Stimulated activated CD8-positive, alpha-beta memory T cell treated with anti-CD3 and anti-CD28 coated beads, Interleukin-15, amount 100 ng/mL, for 48 hours (primary cell): ENCODE measurements at places on chromosomes 13 and 19.

- no peak for DNase-seq
These were observed 11.3 kb downstream of the GPR12 start for GRCh38 chr13:26749285-26749684.

DNA sequence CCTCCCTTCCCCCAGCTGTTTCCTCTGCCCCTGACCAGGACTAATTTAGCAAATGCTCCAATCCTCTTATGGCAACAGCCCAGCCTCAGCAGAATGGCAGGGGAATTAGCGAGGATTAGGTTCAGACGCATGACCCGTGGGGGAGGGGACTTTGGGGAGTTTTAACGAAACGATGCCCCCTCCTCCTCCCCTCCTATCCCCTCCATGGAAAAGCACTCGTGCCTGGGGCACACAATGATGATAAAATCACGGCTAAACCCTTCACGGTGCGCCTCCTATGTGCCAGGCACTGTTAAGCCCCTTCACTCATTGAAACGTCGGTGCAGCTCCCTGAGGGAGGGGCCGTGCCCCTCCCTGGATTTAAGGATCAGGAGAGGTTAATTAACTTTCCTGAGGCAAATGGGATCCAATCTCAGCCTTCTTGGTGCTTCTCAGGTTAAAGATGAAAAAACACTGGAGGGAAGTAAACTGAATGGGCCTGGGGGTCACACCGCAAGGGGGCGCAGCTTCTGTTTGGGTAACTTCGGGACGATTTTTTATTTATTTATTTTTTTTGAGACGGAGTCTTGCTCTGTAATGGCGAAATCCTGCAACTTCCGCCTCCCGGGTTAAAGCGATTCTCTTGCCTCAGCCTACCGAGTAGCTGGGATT, 10.1 kb upstream of the TPRX2 start:
- peak; percentile 4 for DNase-seq

DNA sequence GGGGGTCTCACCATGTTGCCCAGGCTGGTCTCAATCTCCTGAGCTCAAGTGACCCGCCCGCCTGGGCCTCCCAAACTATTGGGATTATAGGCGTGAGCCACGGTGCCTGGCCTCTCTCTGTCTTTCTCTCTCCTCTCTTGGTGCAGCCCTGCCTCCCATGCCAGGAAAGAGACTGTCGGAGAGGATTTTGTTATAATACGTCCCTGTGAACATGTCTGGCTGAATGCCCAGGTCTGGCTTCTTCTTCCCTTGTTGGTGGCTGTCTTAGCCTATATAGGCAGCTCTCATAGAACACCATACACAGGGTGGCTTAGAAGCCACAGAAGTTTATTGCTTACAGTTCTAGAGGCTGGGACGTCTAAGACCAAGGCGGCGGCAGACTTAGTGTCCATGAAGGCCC, 46.4 kb downstream of the PEX11G start:
- DNase-seq: no peak

GRCh38 chr13:46552889-46553520, at the start of gene LRCH1:
Gene LRCH1 (plus strand): TSS chr13:46553170. CDS start chr13:46553397, 227 bp downstream.
- peak; percentile 85 for DNase-seq

DNA sequence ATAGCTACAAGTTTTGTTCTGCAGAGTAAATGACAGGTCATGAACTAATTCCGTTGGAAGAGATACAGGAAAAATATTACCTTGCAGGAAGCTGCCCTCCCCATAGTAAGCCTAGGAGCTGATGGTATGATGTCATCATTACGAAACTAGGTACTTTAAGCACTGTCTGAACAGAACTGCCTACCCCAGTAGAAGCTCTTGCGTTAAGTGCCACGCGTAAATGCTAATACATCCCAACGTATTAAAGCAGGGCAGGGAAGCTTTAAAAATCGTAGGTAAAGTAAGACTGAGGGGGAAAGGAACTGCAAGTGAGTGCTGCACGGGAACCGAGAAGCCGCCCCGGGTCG, 572 bp downstream of the UGGT2 start:
- no peak for DNase-seq

- no peak for DNase-seq
These were observed 363 bp downstream of the SPIB start for GRCh38 chr19:50419022-50419579.

- no peak for DNase-seq
These were observed 2.8 kb upstream of the ICAM1 start for GRCh38 chr19:10268071-10268470.

GRCh38 chr19:50358483-50359327, 6.7 kb downstream of the NAPSA start:
- peak; percentile 68 for DNase-seq

DNA sequence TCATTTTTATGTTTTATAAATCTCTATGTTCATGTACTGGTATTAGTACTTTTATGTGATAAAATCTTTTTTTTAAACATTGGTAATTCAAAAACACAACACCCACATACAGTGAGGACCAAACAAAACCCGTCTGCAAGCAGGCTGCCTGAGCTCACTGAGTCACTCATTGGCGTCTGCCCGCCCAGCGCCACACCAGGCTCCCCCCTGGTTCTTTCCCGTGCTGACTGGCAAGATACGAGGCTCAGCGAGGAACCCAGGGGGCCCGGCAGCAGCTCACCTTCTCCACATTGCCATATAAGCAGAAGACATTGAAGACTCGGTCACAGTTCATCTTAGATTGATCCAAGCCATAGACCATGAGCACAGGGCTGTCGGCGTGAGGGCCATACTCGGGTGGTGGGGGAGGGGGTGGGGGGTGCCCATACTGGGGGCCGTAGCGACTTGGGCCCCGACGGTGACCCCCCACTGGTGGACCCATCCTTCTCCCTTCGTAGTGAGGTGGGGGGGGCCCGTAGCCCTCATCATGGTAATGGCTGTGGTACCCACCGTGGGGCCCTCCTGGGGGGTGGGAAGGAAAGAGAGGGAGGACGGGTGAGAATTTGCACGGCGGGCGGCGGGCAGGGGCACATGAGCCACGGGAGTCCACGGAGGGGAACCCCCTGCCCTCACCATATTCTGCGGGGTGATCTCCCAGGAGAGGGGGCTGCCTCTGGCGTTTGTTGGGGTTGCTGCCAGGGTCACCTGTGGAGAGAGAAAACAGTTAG, 8.4 kb upstream of the ECH1 start:
- DNase-seq: no peak

DNA sequence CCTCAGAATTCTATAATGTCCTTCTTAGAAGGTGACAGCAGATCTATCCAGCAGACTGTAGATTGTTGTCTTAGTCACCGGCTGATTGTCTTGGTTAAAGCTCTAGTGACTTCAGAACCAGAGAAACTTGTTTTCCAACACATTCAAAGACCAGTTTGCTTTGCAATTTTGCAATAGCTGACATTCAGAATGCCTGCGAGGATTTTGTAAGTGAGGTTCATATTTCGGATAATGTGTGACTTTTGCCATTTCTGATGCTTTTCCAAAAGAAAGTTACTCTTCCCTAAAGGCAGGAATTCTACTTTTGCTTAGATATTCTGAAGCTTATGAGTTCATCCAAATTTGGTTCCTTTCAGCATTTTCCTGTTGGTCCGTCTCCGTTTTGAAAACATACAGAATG, 13.2 kb downstream of the SPINT2 start:
- no peak for DNase-seq

- DNase-seq: no peak
These were observed 28.4 kb downstream of the NFIX start for GRCh38 chr19:13023656-13024055.
